ENCODE measurements at places on chromosomes 7 and 10.

GRCh38 chr10:118531105-118531852, 64.2 kb downstream of the PRLHR start:
- DNase-seq = no peak

- DNase-seq = no peak
These were observed 700 bp downstream of the GSAP start for GRCh38 chr7:77415476-77415822.

GRCh38 chr10:75029857-75030256, 81.6 kb upstream of the SAMD8 start:
- no peak for DNase-seq

GRCh38 chr7:20280475-20281351, 50.0 kb upstream of the ITGB8 start:
- peak; percentile 5 for DNase-seq

DNA sequence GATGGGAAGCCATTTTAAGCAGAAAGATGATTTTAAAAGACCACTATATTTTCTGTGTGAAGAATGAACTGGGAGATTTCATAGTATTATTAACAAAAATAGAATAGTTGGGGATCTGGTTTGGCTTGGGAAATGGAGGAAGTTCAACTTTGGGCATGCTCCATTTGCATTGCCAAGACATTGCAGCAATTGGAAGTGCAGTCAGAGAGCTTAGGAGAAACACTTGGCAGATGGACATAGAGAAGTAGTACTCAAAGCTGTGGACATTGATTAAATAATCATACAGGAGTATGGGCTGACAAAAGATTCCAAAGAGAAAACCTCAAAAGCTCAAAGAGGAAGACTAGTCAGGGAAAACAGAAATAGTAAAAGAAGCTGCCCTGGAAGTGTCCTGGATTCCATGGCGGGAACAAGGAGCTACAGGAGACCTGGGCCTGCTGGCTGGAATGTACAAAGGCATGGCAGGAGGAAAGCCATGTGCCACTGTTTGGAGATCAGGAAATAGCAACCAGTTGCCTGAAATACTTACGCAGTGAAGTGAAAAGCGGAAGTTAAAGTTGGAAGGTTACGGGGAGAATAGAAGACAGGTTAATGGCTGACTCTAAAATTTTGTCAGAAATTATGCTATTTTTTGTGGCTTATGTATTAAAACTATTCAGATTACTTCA, 93.6 kb upstream of the MXI1 start:
- DNase-seq = no peak

DNA sequence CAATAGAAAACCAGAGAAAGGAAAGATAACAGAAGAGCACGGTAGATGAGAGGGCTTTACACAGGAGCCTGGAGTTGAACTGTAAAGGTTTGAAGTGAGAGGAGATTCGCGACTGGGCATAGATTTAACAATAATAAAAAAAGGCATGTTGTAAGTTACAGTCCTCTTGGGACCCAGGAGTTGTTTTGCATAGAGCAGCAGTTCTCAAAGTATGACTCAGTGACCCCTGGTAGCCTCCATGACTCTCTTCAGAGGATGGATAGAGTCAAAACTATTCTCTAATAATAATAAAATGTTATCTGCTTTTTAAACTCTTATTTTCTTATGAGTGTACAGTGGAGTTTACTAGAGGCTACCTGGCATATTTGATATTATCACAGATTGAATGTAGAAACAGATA, 262.3 kb downstream of the SORCS3 start:
- DNase-seq = no peak

GRCh38 chr7:76273503-76273902, 29.0 kb upstream of the HSPB1 start:
- no peak for DNase-seq

GRCh38 chr10:24958091-24958720, 5.8 kb upstream of the PRTFDC1 start:
- no peak for DNase-seq

DNA sequence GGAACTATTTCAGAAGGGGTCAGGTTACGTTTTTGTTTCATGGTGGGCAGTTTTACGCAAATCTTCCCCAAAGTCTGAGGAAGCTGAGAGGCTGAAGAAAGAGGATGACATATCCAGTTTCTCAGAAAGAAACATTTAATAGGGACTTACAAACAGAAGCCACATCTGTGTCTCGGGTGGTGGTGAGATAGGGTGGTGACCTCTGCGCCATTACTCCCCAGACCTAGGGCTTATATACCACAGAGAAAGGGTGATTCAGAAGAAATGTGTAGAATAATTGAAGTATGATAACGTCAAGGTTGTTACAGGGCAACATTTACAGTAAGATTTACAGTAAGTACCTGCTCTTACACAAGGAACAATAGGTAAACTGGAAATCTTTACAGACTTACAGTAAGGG, 43.0 kb upstream of the RELN start:
- DNase-seq = no peak

DNA sequence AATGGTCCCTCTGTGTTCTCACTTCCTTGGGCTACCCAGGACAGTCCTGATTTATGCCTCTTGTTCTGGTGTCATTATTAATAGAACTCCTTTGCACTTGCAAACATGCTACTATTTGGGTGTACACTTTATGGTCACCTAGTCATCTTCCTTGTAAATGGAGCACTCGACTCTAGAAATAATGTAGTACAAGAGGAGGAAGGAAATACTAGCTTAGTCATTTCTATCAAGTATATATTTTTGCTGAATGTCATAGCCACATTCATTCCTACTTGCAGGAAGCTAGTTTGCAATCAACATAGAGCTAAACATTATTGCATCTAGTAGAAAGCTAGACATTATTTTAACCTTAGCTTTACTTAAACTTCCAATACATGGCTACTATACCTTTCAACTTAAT, 335.3 kb downstream of the MAGI2 start:
- DNase-seq = no peak

DNA sequence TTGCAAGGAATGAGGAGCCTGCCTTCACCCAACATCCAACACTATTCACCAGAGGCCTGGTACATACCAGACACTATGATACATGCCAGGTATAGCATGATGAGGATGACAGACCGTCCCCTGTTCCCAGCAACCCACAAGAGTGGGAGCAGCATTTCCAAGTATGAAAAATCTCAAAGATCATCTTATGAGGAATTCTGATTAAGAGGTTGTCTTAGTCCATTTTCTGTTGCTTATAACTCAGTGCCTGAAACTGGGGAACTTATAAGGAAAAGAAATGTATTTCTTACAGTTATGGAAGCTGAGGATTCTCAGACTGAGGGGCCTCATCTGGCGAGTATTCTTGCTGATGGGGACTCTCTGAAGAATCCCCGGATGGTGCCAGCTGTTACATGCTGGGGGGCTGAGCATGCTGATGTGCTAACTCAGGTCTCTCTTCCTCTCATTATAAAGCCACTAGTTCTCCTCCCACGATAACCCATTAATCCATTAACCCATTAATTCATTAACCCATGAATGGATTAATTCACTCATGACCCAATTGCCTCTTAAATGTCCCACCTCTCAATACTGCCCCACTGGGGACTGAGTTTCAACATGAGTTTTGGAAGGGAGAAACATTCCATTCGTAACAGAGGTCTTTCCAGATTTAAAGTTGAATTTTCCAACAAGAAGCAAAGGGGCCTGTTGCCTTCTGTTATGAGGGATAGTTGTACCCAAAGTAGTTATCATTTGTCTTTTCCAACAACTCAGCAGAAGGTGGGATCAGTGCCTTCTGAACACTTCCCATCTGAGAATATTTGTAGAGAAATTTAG, 173.9 kb downstream of the HERPUD2 start:
- no peak for DNase-seq

GRCh38 chr7:43071604-43072003, 40.8 kb upstream of the HECW1 start:
- peak; percentile 1 for DNase-seq

DNA sequence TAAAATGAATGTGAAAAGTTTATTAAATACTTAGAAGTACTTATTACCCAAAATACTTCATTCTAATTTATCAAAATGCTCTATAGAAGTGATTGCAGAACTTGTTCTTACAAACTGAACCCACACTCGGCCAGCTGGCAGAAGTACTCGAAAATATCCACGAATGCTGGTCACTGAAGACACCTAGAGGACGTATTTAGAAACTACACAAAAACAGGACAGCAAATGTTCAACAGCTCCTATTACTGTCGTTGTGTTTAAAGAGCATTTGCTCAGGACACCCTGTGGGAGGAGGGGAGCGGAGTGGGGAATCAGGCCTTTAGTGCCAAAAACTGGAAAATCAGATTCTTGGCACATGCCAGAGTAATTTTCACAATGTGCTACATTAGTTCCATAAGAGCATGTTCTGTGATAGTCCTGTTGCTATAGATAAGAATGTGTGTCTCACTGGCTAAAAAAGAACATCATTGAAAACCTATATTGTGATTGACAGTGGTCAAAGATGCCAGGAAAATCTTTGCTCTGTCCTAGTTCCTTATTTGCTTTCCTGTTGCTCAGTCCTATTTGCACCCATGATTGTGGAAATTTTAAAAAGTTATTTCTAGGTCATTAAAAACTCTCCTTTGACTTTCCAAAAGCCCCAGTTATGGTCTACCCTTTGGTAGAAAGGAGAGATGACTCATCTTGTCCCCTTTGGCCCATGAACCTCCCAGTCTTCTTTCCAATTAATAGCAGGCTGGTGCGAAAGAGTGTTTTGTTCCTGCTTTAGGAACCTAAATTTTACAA, 49.0 kb upstream of the NRBF2 start:
- no peak for DNase-seq

DNA sequence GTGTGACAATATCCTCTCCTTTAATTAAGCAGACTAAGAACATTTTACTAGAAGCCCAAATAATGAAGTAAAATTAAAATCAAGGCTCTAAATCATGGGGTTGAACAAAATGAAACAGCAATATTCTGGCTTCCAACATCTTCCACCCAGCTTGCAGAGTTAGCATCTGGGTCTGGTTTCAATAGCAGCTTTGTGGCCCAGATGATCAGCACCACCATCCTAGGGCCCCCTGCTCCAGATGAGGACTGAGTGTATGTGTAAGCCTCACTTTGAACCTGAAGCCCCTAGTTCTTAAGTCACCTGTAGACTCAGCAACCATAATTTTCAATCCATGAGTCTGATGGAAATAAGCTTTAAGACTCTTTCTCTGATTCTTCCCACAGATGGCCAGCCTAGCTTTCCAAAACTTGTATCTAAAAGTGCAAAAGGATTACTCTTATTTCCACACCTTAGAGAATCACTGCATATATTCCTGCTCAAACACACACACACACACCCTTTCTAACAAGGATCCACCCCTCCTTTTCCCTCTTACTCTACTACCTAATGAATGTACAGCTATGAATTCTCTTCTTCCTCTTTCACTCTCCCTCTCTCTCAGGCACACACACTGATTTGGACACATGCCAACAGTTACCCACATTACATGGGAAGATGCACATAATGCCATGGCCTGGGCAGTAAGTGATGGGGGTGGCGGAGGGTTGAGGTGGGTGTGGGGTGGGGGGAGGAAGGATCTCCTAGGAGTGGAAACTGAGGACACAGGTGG, 3.5 kb downstream of the DENND11 start:
- no peak for DNase-seq

GRCh38 chr7:122056977-122057376, 87.1 kb downstream of the AASS start:
- DNase-seq = no peak

DNA sequence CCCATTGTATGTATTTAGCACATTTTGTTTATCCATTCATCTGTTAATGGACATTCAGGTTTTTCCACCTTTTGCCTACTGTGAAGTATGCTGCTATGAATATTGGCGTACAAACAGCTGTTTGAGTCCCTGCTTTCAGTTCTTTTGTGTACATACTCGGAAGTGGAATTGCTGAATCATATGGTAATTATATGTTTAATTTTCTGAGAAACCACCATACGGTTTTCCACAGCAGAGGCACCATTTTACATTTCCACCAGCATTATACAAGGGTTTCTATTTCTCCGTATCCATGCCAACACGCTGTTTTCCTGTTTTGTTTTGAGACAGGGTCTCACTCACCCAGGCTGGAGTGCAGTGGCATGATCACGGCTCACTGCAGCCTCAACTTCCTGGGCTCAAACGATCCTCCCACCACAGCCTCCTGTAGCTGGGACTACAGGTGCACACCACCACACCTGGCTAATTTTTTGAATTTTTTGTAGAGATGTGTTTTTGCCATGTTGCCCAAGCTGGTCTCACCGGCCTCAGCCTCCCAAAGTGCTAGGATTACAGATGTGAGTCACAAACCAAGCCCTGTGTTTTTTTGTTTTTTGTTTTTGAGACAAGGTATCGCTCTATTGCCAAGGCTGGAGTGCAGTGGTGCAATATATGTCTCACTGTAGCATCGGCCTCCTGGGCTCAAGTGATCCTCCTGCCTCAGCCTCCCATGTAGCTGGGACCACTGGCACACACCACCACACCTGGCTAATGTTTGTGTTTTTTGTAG, 22.1 kb upstream of the FBXW4 start:
- no peak for DNase-seq

GRCh38 chr7:156667110-156667426, 26.5 kb downstream of the RNF32 start:
- DNase-seq = no peak

- peak; percentile 26 for DNase-seq
These were observed 36.6 kb downstream of the SRPK2 start for GRCh38 chr7:105352018-105352612.

DNA sequence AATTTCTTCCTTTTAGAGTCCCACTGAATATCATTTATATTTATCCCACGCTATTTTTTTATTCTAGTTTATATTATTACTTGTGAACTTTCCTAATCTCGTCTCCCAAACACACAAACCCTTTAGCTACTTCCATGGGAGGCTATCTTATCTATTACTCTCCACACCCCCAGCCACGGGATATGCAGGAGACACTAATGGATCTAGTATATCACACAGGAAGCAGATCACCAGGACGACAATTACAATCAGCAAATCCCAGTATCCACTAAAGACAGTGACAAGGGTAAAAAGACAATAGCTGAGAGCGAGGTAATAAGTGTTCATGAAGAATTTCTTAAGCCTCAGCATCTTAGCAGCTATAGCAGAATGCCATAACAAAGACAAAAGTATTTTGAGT, 3.8 kb upstream of the AKR1E2 start:
- DNase-seq = no peak
